Colonic mucosa (tissue), 4 donors: ENCODE measurements at places on chromosomes 3 and 15. TPM values are rescaled to one million over a fixed set of nuclear protein-coding genes. Genes with fewer than 3 reads are reported as not detected.

DNA sequence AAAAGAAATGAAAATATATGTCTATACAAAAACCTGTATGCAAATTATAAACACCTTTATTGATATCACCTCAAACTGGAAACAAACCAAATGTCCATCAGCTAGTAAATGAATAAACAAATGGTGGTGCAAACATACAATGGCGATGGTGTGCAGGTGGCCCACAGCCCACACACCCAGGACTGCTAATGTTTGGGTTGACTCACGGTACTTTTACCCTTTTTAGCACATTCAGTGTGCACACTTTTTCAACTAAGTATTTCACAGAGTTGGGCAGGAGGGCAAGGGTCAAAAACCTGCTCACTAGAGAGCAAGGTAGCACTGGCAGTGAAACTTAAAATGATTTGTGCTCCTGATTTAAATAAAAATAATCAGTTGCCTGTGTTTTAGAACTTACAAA is 123.1 kb upstream of the BHLHE40 start:
- no peaks in the 10 kb centered on the region for H3K27me3 ChIP-seq
- no peaks in the 10 kb centered on the region for H3K4me1 ChIP-seq
- no peak for DNase-seq
- no peak overlapping the region for H3K27ac ChIP-seq
- no peak overlapping the region for H3K4me3 ChIP-seq
- H3K36me3 ChIP-seq = no peaks in the 10 kb centered on the region

DNA sequence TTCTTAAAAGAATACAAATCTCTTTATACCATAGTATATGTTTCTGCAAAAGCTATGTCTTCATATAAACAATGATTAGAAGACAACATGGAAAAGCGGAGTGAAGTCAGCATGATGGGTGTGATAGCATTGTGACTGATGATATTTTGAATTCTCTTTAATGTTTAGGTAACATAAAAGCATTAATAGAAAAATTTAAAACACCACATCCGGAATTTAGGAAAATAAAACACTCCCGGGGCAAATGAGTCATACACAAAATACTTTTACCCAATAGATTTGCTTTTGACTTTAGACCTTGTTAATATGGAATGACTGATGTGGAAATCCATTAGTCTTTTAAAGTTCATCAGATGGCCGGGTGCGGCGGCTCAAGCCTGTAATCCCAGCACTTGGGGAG is 134.7 kb downstream of the P3H2 start:
- H3K27ac ChIP-seq = no peak overlapping the region
- no peak for DNase-seq
- no peak overlapping the region for H3K4me3 ChIP-seq

- H3K4me1 ChIP-seq = no peaks in the 10 kb centered on the region
- no peak overlapping the region for H3K27ac ChIP-seq
- no peaks in the 10 kb centered on the region for H3K36me3 ChIP-seq
- no peaks in the 10 kb centered on the region for H3K27me3 ChIP-seq
- DNase-seq = no peak
Measured at GRCh38 chr3:71329817-71330216, 253.7 kb downstream of the FOXP1 start.

DNA sequence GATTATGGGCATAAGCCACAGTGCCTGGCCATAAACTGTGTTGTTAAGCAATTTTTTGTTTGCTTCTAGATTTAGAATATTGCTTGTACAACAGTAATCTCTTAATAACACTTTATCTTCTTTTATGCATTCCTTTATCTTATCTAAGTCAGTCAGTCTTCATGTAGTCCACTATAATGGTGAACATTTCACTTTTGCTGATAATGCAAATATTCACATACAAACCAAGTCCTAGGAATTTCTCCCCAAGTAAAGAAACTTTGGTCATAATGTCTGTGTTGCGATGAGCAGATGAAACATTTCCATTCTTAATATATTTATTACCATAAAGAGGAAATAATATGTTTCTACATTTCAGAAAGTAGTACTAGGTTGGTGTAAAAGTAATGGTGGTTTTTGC is 765.8 kb upstream of the ARRDC4 start:
- H3K4me1 ChIP-seq = no peaks in the 10 kb centered on the region
- H3K27ac ChIP-seq = no peak overlapping the region
- DNase-seq = no peak
- H3K27me3 ChIP-seq = no peaks in the 10 kb centered on the region
- no peaks in the 10 kb centered on the region for H3K36me3 ChIP-seq

DNA sequence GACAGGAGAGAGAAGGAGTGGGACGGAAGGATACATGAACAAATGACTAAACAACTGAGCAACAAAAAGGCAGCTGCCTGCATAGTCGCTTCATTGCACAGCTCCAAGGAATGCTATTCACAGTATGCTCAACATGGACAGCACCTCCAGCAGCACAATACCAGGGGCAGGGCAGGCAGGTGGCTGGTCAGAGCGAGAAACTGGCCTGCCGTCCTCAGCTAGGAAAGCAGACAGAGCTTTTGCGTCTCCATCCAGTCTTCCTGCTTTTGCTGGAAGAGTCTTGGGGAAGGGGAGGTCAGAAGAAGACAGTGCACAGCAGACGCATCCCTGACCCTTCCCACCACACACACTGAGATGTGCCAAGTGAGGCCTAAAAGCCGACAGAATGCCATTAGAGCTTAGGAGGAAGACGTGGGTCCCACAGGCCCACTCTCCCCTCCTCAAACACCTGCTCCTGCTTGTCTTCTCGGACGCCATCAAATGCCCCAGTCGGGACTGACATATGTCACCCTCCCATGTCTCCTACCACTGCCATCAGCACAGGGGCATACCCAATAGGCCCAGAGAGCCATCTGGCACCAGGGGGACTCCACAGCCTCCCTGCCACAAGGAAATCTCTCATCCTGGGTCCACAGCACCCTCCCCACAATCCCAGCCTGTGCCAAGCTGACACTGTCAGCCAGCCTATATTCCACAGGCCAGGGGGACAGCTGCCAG is 3.9 kb downstream of the RAB6B start:
- peaks cover 6% of the 10 kb centered on the region for H3K4me1 ChIP-seq
- peak; percentile 15 for DNase-seq
- H3K27ac ChIP-seq = no peak overlapping the region
- H3K36me3 ChIP-seq = no peaks in the 10 kb centered on the region
- H3K4me3 ChIP-seq = no peak overlapping the region

Gene MESP2
- total RNA-seq = 0.45 TPM

GRCh38 chr3:78101384-78101783 is 1061.5 kb downstream of the ROBO2 start:
- no peaks in the 10 kb centered on the region for H3K36me3 ChIP-seq
- H3K27me3 ChIP-seq = no peaks in the 10 kb centered on the region
- H3K4me3 ChIP-seq = no peak overlapping the region
- no peaks in the 10 kb centered on the region for H3K4me1 ChIP-seq

- H3K4me3 ChIP-seq = peak within 1 kb of the TSS; percentile 73
- H3K36me3 ChIP-seq = no peaks in the 10 kb centered on the region
- peaks cover 7% of the 10 kb centered on the region for H3K4me1 ChIP-seq
- peak within 1 kb of the TSS; percentile 73 for H3K27ac ChIP-seq
- H3K27me3 ChIP-seq = peaks cover 6% of the 10 kb centered on the region
Measured at GRCh38 chr3:120450600-120451271, at the start of gene FSTL1. TSS of gene FSTL1 (minus strand) at chr3:120450992. CDS start at chr3:120450746, 246 bp downstream.

GRCh38 chr15:81296673-81297072 is 27.3 kb downstream of the STARD5 start:
- H3K27ac ChIP-seq = peak overlapping the region; percentile 71
- DNase-seq = peak; percentile 49
- peak overlapping the region; percentile 35 for H3K4me3 ChIP-seq

DNA sequence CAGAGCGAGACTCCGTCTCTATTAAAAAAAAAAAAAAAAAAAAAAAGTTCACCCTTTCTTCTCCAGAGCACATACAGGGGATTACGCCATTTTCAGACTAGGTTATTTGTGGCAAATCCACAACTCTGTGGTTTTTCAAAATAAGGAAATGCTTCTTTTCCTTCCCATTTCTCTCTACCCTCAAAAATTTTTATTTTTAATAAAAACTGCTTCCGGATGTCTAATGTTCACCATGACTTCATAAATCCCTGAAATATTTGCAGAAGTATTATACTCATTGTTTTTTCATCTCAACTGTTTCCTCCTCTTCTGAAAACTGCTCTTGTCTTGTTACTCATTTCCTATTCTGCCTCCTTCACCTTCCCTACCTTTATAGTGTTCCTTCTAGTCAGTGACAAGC is 45.0 kb upstream of the SLC12A8 start:
- DNase-seq = no peak
- H3K4me3 ChIP-seq = no peak overlapping the region
- no peaks in the 10 kb centered on the region for H3K27me3 ChIP-seq
- H3K4me1 ChIP-seq = peaks cover 4% of the 10 kb centered on the region
- H3K36me3 ChIP-seq = no peaks in the 10 kb centered on the region

DNA sequence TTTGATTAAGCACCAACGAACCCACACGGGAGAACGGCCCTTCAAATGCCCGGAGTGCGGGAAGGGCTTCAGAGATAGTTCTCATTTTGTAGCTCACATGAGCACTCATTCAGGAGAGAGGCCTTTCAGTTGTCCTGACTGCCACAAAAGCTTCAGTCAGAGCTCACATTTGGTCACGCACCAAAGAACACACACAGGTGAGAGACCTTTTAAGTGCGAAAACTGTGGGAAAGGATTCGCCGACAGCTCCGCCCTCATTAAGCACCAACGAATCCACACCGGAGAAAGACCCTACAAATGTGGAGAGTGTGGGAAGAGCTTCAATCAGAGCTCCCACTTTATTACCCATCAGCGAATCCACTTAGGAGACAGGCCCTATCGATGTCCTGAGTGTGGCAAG is 8.7 kb downstream of the ZNF774 start:
- H3K4me3 ChIP-seq = no peak overlapping the region
- peaks cover 4% of the 10 kb centered on the region for H3K4me1 ChIP-seq
- no peak overlapping the region for H3K27ac ChIP-seq
- H3K27me3 ChIP-seq = no peaks in the 10 kb centered on the region
- no peak for DNase-seq

Gene SERPINI2
- total RNA-seq = not detected

DNA sequence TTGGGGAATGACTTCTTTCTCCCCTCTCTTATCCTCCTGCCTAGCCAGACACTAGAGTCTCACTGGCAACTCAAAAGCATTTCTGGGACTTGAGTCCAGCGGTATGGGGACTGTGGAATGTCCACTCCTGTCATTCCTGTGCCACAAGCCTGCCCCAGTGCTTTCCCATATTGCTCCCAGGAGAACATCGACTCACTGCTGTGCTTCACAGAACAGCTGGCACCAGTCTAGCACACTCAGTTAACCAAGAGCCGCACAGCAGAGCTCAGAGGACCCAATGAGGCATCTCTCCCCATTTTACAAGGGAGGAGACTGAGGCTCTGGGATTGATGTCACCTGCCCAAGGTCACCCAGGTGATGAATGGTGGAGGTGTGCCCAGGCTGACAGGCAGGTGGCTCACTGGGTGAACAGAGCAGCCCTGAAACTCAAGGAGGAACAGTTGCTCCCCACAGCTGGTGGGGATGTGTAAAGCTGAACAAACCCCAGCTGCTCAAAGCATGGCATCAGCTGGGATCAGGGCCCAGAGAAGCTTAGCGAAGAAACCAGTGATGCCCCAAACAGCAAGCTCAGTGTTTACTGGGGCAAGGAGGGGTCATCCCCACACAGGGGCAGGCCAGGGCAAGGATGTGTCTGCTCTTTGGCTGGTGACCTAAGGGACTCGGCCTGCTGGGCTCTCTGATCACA is 35.4 kb upstream of the DUSP7 start:
- H3K36me3 ChIP-seq = no peaks in the 10 kb centered on the region
- H3K4me1 ChIP-seq = no peaks in the 10 kb centered on the region
- no peaks in the 10 kb centered on the region for H3K27me3 ChIP-seq
- no peak overlapping the region for H3K4me3 ChIP-seq

Gene NKIRAS1
- 5.4 TPM for total RNA-seq

DNA sequence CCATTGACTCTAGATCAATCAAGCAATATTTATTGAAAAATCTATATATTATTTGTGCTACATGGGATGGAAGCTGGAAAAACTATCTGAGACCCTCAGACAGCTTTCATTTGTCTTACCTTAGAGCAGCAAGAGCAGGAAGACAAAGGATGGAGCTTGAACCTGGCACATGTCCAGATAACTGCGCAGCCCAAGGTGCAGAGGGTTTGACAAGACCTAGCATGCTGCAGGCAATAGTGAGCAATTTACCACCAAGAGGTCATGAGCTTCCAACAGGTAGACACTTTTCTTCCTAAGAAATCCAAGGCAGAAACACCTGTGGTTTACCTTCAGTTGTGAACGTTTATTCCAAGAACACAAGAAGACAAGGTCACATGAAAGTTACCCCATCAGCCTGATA is 214.7 kb upstream of the NECTIN3 start:
- no peaks in the 10 kb centered on the region for H3K27me3 ChIP-seq
- no peak overlapping the region for H3K27ac ChIP-seq
- DNase-seq = no peak

Gene ANKDD1A
- total RNA-seq = 1.9 TPM

DNA sequence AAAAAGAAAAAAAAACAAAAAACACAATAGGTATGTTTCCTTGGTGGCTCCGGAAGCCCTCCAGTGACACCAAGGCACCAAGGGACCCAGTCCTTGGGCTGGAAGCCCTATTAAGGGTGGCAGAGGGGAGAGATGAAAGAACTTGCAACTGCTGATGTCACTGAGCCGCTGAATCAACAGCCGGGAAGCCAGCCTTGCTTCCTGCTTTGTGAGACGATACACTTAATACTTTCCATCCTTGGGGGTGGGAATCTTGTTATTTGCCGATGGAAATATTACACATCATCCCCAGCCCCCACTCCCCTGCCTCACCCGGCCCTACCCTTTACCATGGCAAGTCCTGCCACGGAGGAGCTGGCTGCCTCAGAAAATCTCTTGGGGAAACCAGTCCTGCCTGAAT is 5.6 kb upstream of the ISLR2 start:
- no peaks in the 10 kb centered on the region for H3K4me1 ChIP-seq
- H3K27ac ChIP-seq = no peak overlapping the region
- no peak overlapping the region for H3K4me3 ChIP-seq
- no peaks in the 10 kb centered on the region for H3K36me3 ChIP-seq
- peaks cover 22% of the 10 kb centered on the region for H3K27me3 ChIP-seq

Gene RTP3
- total RNA-seq = not detected

GRCh38 chr3:31980530-31981205 is 394 bp downstream of the OSBPL10 start:
- H3K4me3 ChIP-seq = peak overlapping the region; percentile 69
- H3K27me3 ChIP-seq = no peaks in the 10 kb centered on the region

Gene RARRES1
- 30.6 TPM for total RNA-seq

Gene KLHL40
- not detected for total RNA-seq

Gene EXD1
- not detected for total RNA-seq

Gene SEMA3G
- 2.4 TPM for total RNA-seq

Gene AADAC
- total RNA-seq = not detected

Gene FETUB
- 0.27 TPM for total RNA-seq

Gene NR1I2
- 58.4 TPM for total RNA-seq

DNA sequence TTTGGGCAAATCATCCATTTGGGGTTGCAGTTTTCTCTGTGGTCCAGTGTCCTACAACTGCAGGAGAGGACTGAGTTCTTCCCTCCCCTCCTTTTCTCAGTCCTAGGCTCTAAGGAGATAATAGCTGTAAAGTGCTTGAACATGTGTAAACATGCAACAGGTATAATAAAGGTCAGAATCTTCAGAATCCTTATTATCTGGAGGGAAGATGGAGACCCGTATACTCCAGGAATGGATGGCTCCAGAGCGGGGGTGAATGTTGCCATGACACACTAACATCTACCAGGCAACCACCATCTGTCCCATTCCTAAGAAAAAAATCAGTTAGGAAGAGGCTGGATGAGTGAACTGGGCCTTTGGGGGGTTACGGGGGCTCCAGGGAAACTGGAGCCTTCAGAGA is 39.7 kb upstream of the GLCE start:
- H3K4me3 ChIP-seq = no peak overlapping the region
- H3K27ac ChIP-seq = no peak overlapping the region
- H3K4me1 ChIP-seq = no peaks in the 10 kb centered on the region
- no peak for DNase-seq

GRCh38 chr15:64501396-64501715 is 41.0 kb downstream of the ZNF609 start:
- no peak overlapping the region for H3K27ac ChIP-seq
- H3K4me1 ChIP-seq = peaks cover 11% of the 10 kb centered on the region
- no peaks in the 10 kb centered on the region for H3K27me3 ChIP-seq
- no peaks in the 10 kb centered on the region for H3K36me3 ChIP-seq
- no peak overlapping the region for H3K4me3 ChIP-seq
- no peak for DNase-seq
